ENCODE measurements at places on chromosomes 6 and 20.

DNA sequence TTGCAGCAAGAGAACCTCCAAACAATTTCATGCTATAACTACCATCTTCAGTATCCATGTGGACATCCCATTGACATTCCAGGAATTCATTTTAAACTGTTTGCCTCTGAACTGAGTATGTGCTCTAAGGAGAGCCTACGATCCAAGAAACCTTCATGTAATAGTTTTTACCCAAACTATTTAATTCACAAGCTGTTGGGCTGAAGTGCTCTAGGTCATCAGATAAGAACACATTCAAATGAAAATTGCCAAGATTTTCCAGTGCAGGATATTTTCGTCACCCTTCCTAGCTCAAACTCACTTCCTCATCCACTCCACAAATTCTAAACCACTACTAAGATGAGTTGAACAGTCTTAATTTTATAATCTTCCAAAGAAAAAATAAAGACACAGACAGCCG lies 12.8 kb downstream of the RSPO3 start:
- no peak for DNase-seq

DNA sequence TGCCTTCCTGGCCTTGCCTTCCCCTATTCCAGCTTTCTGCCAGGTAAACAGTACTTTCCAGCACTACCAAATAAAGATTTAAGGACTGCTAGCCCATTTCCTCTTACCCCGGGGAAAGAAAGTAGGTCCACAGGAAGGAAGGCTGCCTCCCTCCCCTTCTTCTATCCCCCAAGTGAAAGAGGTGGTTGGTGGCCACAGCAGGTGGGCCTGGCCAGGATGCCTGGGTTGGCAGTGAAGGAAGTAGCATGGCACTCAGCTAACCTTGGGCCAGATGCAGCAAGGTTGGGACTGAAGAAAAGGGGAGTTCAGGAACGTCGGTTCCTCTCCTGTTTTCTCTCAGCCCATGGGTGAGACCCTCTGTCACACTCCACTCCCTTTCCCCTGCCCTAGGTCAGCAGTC lies 8.9 kb downstream of the NFKBIL1 start:
- DNase-seq = no peak

DNA sequence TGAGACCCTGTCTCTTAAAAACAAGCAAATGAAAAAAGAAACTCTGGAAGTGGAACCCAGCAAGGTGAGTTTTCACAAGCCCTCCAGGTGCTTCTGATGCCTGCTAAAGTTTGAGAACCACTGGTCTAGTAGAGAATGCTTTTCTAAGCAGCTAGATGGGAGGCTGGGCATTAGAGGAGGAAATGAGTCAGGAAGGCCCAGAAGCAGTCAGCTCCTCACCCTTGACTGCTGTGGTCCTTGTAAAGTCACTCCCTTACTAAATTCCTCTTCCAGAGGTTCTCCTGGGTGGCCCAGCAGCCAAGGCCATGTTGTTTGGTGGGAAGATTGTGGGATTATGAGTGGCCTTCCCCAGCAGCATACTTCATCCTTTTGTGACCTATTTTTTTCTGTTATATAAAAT lies 52.0 kb upstream of the FYN start:
- DNase-seq = peak; percentile 52

- no peak for DNase-seq
Measured at GRCh38 chr6:38146021-38146733, 326.6 kb downstream of the ZFAND3 start.

DNA sequence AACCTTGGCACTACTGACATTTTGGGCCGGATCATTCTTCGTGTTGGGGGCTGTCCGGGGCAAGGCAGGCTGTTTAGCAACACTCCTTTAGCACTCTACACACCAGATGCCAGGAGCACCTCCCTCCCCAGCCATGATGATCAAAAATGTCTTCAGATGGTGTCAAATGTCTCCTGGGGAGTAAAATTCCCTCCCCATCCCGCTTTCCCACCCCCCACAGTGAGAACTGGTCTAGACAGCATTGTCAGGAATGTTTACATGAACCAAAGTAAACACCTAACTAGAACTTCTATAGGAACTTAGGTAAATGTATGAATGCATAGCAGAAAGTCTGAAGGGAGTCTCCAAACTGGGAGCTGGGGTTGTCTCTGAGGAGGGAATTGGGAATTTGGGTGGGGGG lies 70.0 kb upstream of the TOP1 start:
- no peak for DNase-seq

- DNase-seq = no peak
Measured at GRCh38 chr6:52285177-52286068, 881 bp upstream of the MCM3 start.
